ENCODE measurements at places on chromosomes 1 and 21.

- DNase-seq = no peak
These were observed at the start of gene HES5 for GRCh38 chr1:2529784-2530512. Gene HES5, minus strand, starts transcription at chr1:2530263. Its CDS starts 99 bp downstream, at chr1:2530164.

DNA sequence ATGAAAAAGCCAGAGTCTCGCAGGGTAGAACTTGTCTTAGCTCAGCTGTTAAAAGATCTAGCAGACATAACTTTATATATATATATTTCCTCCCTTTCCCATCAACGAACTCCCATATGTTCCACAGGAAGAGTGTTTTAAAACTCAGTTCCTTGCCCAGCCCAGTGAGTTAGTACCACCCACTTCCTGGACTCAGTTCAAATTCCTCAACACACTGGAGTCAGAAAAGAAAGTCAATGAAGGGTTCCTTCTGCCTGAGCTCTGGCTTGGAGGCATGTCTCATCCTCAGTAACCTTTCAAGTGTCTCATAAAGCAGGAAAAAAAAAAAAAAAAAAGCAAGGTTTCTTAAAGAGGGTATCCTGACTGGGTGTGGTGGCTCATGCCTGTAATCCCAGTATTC lies 15.6 kb downstream of the TPM3 start:
- no peak for DNase-seq

DNA sequence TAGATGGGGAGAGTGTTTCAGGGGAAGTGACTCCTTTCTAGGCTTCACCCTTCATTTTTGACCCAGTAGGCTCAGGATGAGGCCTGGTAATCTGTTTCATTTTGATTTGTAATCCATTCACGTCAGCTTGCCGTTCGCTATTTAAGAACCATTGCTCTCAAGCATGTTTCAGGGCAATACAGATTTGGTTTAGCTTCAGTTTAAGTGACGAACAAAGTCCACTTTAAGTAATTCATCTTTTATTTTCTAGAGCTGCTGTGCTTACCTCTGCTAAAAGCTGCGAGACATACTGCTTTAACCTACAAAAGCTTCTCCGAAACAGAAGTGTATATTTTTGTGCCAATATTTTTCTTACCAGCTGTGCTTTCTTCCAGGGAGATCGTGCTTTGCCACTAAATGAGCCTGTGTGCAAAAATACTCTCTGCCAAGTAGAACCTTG lies 8.9 kb upstream of the FMO3 start:
- DNase-seq = no peak

- no peak for DNase-seq
These were observed 9.0 kb upstream of the KIRREL1 start for GRCh38 chr1:157984469-157984868.

DNA sequence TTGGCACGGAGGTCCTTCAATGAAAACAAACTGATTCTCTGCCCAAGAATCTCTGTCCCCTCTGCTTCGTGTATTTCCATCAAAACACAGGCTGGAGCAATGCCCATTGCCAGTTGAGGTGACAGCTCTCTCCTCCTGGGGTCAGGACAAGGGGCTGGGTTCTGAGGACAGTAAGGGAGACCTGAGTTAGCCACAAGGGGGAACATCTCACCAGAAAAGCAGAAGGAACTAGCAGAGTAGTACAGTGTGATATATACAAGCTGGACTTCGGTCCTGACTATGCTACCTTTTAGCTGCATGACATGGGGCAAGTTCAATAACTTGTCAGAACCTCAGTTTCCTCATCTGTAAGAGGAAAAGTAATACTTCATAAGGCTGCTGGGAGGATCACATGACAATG lies 50.3 kb downstream of the SYT2 start:
- DNase-seq = no peak

- DNase-seq = no peak
These were observed 22.0 kb upstream of the BCAR3 start for GRCh38 chr1:93703643-93704042.

DNA sequence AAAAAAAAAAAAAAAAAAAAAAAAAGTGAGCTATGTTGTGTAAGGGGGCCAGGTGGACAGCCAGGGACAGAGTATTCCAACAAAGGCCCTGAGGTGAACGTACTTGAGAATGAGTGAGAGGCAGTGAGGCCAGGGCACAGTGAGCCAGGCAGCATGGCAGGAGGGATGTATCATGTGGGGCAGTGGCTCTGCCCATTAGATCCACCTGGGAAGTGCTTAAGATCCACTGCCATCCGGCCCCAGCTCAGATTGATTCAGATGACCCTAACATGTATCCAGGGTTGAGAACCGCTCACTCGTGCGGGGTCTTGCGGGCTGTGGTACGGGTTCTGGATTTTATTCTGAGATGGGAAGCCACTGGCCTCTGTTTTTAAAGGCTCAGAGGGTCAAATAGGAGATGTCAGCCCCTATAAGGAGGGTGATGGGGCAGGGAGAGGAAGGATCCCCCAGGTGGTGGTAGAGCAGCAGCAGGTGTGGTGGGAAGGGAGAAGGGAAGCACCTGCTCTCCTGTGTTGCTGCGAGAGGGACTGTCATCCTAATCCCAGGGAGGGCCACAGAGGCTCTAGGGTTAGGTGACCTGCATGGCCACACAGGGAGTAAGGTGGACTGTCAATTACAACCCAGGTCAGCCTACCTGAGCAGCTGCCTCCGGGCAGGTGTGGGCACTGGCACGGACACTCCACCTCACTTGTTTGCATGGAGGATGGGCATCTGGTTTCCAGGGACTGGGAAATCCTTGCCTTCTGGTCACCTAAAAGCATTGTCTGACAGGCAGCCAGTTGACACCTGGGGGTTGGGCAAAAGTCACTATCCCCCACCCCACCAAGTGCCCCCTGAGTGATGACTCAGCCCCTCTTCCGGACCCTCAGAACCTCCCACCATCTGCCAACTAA lies 31.6 kb downstream of the CDK18 start:
- no peak for DNase-seq

DNA sequence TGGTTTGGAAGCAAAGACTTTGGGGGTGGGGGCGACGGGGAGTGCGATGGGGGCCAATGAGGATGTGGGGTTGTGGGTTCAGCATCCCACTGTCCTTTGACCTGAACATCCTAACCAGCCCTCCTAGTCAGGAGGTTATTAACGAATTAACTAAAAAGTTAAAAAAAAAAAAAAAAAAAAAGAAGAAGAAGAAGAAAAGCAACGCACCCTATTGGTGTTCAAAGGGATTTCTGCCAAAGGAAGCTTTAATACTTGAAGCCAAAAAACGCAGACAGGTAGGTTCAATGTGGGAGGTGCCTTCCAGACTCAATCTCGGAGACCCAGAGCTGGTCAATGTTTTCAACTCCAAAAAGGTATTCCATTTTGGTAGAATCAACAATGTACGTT lies 2.2 kb downstream of the CLIC6 start:
- DNase-seq = no peak

DNA sequence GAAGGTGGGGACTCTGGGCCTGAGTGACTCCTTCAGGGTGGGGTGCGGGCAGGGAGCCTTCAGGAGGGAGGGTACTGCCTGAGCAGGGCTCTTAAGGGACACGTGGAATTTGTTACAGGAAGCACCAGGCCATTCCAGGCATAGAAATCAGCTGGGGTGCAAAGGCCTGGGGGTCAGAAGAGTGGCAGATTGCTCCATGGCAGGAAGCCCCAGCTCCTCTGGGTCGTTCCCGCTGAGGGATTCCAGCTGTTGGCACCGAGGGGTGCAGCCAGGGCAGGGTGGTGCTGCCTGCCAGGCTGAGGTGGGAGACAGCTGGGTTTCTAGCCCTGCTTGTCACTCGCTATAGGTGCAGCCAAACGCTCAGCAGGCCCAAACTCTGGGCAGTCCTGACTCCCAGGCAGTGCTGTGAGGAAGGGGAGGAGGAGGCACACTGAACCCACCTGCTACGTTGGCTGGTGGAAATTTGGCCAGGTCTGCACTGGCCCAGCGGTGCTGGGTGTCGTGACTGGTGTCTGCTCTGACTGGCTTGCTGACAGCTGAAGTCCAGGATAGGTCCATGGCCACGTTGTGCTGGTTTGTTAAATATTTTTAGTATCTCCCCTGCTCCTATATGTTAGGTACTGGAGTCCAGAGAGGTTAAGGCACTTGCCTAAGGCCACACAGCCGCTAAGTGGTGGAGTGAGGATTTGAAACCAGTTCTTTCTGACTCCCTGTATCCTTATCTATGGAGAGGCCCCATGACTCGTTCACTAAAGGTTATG lies 19.3 kb downstream of the TNFRSF1B start:
- no peak for DNase-seq

DNA sequence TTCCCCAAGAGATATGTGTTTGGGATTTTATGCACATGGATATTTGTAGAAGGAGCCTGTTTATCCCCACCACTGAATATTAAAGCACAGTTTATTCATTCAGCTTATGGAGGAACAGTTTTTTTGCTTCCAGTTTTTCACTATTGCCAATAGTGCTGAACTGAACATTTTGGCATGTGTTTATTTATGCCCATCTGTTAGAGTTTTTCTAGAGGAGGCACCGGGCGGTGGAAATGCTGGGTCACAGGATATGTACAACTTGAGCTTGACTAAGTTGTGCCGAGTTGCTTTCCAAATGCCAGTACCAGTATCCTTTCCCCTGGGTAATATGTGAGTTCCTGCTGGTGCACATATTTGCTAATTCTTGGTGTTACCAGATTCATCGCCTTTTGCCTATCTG lies 111.3 kb downstream of the GREM2 start:
- no peak for DNase-seq

DNA sequence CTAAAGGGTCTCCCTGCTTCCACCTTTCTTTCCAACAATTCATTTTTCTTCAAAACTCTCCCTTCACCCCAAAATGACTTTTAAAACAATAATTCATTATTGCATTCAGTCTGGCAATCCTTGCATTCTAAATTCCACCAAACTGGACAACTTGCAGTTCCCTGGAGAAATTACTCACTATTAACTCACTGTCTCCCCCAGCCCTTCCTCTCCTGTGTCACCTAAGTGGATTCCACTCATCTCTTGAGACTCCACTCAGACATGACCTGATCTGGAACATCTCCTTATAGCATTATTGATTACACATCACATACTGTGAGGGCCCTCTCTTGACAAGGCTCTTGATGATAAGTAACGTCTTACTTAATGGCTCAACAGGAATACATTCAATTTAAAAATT lies 257.1 kb downstream of the BRINP2 start:
- no peak for DNase-seq

- DNase-seq = no peak
These were observed 88.2 kb upstream of the PALMD start for GRCh38 chr1:99557546-99558202.

GRCh38 chr1:145871994-145872924 lies 13.4 kb upstream of the PIAS3 start:
- no peak for DNase-seq

DNA sequence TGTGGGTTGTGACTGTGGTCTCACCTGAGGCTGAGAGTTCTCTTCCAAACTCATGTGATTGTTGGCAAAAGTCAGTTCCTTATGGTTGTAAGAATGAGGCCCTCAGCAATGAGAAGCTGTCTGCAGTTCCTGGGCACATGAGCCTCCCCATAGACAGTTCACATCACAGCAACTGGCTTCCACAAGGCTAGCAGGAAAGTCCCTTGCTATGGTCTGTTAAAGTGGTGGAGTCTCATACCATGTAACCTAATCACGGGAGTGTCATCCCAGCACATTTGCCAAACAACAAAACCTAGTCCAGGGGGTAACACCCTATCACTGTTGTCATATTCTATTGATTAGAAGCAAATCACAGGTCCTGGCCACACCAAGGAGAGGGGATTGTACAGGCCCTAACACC lies 163.8 kb downstream of the BACH1 start:
- no peak for DNase-seq

DNA sequence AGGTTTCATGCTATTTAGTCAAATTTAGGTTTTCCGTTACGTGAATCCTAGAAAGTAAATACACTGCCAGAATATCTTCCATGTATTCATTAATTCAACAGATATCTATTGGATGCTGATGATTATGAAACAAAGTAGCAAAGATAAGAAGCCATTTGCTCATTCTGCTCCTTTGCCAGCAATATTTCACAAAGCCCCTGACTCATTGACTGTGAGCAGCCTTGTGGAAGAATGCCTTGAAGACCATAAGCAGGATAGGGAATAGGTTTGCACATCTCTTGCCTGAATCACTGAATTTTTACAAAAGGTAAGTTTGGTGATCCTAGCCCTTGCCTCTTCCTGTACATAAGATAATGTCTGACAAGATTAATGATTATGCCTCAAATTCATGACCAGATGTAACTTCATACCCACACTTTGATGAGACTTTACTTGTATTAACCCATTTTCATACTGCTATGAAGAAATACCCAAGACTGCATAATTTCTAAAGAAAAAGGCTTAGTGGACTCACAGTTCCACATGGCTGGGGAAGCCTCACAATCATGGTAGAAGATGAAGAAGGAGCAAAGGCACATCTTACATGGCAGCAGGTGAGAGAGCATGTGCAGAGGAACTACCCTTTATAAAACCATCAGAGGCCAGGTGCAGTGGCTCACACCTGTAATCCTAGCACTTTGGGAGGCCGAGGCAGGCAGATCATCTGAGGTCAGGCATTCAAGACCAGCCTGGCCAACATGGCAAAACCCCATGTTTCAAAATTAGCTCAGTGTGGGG lies 1.6 kb upstream of the PIGK start:
- no peak for DNase-seq
